Stimulated activated CD8-positive, alpha-beta memory T cell treated with anti-CD3 and anti-CD28 coated beads, Interleukin-2, amount 100 ng/mL, for 48 hours (primary cell): ENCODE measurements at places on chromosomes 12 and 14.

DNA sequence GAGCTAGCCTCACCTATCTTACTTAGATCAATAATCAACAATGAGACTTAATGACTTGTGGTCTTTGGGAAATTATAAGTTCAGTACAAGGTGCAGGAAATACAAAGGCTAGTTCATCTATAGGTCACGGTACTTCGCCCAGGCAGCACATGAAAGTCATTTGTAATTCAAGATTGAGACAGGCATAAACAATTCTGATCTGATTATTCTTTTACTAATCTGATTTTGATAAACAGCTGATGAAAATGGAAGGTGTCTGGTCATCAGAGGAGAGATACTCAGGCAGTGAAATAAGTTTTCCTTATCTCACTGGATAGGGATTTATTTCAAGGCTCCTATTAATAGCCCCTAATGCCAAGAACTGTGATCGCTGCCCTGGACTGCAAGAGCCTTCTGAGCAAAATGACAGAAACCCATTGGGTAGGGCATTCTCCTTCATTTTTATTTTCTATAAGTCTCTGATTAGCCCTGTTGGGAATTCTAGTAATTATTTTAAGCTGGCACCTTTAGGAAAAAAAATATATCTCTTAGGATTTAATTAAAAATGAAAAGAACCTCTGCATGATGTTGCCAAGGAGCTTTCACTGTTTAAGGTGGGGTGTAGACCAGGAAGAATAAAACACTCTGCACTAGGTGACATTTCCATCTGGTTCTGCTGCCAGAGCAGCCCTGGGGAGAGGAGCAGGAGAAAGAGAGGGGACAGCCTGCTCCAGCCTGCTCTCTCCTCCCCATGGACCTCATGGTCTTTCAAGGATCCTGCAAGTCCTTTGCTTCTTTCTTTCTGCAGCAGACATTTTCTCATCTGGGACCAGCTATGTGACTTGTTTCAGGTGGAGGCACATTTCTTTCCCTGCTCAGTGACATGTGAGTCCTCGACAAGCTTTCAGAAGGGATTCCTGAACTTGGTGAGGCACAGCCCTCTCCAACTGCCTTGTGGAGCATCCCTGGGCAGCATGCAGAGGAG, 44.8 kb downstream of the SSPN start:
- DNase-seq: no peak

GRCh38 chr12:127282786-127283565, 984.0 kb upstream of the TMEM132C start:
- no peak for DNase-seq

GRCh38 chr12:3802721-3803120, 49.8 kb upstream of the CRACR2A start:
- no peak for DNase-seq

DNA sequence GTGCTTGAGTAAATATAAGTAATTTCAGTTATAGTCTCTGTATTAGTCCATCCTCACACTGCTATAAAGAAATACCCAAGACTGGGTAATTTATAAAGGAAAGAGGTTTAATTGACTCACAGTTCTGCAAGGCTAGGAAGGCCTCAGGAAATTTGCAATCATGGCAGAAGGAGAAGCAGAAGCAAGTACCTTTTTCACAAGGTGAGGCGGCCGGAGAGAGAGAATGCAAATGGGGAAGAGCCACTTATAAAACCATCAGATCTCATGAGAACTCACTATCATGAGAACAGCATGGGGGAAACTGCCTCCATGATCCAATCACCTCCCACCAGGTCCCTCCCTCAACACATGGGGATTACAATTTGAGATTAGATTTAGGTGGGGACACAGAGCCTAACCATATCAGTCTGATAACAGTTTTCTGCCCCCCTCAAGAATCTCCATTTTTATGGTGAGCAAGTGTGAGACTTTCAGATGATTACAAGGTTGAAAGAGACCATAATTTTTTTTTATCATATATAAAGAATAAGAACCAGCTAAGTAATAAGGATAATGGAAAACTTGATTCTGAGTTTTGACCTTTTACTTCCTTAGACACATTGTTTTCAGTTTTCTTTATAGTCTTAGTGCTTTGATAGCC, 35.6 kb downstream of the LEMD3 start:
- no peak for DNase-seq

DNA sequence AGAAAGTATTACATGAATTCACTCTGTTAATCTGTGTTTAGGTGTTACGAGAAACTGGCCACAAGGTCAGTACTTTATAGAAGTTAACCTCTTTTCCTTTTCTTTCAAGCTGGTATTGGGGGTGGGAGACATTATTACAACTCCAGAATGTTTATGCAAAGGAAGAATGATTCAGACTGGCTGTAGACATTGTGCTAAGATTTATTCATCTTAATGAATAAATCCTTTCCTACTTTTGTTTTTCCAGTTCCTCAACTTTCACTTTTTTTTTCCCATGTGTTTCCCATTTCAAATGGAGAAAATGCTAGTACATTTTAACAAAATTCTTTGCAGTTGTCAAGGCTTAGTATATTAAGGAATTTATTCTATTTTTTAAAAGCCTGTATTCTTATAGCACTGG, 1.3 kb downstream of the OTOGL start:
- no peak for DNase-seq

DNA sequence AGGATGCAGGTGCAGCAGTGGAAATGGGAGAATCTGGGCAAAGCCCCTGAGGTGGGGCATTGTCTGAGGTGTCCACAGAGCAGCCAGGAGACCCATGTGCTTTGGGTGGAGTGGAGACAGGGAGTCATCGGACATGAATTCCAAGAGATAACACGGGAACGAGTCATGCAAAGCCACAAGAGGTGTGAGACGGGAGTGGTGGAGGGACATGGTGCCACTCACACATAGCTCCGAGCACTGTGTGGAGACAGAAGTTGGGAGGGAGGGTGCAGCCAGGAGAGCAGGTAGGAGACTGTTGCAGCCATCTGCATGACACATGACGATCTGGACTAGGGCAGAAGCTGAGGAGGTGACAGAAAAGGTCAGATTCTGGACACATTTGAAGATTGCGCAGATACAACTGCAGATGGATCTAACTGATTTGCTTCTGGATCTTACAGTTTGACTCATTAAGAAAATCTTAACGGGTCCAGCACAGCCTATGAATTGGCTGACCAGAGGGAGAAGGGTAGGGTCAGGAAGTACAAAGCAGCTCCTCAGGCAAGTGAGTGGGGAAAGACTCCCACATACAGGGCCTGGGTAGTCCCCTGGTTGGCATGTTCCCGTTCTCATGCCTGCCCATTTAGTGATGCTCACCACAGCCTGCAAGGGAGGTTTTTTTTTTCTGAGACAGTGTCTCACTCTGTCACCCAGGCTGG, 379.8 kb downstream of the FUT8 start:
- no peak for DNase-seq

- DNase-seq: no peak
Measured at GRCh38 chr12:19826980-19827550, 387.8 kb downstream of the AEBP2 start.

GRCh38 chr12:4908684-4909409, 858 bp upstream of the KCNA1 start:
- DNase-seq: no peak

DNA sequence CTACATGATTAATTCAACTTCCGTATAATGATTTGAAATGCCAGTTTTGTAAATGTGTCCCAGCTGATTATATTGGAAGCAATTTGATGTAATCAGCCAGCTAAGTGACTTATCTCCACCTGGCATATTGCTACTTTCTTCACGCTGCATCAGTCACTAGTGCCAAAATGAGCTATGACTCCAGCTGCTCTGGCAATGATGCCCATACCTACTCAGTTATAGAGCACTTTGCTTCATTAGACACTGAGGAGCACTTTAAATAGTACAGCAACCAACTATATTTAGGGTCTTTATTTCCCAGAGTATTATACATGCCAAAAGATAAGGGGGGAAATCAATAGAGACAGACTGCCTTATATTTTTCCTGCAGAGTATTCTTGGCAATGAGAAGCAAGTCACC, 67.9 kb upstream of the LIN7A start:
- DNase-seq: no peak

DNA sequence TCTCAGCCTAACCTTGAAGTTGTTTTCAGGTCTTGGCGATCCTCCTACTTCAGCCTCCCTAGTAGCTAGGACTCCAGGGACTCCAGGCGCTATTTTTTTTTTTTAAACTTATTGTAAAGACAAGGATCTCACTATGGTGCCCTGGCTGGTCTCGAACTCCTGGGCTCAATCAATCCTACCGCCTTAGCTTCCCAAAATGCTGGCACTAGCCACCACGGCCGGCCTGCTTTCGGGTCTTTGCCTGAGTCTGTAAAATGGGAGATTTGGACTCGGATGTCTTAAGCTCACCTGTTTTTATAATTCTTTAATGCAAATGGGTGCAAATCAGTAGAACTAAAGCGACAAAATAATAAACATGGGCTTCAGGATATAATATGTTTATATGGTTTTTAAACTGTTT, 858 bp upstream of the SYT10 start:
- no peak for DNase-seq
